HTR-8/SVneo (cell line): ENCODE measurements at places on chromosomes 2 and 18.
A peak's percentile ranks its signal among the peaks of the same experiment; 100 is the strongest.

DNA sequence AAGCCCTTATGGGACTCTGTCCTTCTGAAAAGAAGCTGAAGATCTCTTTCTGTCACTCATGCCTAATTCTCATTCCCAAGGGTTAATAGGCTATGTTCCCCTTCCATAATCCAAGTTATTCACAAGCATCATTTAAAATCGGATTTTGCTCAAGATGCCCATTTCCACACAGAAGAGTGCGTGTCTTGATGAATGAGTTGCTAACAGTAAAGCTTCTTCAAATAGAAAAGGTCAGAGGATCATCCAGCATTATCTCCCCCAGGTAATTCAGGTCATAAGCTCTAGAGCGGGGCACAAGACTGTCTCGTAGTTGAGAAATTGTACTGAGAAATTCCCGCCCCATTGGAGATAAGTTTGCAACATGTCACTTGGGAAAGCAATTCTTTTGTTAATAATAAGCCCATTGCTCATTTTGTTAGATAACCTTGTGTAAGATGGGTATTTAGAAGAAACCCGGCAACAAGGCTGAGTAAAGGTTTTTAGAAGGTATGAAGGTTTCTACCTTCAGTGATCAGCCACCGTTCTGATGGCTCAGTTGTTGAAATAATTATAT is 290.7 kb upstream of the EPAS1 start:
- no peak for DNase-seq

DNA sequence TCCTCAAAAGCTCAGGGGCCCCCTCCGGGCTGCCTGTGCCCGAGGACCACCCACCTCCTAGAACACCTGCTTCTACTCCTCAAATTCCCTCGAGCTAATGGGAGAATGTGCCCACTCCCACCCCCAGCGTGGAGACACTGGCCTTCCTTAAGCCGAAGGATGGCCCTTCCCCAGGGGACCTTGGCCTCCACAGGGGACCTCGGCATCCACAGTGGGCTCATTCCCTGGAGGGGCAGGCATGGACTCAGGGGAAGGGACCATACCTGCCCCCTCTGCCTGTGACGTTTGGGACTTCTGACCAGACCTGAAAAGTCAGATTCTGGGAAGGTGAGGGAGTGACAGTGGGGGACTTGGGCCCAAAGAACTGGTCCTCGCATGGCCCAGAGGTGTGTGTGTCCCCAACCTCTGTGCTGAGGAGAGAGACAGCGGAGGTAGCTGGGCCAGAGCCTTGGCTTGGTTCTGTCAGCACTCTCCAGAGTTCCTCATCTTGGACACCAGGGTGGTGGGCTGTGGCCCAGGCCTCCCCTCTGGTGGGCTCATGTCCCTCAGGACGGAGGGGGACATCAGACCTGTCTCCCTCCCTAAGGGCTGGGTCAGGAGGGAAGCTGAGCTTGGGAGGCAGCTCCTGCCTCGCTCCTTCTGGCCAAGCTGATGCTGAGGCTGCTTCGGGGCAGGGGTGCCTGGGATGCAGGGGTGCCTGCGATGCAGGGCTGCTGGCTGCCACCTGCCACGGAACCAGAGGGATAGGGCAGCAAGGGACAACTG is 240.4 kb downstream of the HAUS1 start:
- DNase-seq, result no peak

DNA sequence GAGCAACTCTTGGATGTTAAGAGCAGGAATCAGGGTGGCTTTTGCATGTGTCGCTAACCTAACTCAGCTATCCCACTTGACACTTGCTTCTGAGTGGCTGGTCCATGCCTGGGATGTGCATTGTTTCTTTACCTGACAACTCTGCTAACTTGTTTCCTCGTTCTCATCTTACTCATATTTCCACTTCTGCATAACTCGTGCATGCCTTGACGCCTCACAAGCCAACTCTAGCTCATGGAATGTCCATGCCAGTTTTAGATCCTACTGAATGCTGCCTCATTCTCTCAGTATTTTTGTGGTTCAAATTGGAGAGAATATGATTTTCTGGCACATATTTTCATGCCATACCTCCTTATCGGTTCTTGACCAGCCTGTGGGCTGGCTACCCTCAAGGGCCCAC is 52.5 kb downstream of the CDCA7 start:
- no peak for DNase-seq

DNA sequence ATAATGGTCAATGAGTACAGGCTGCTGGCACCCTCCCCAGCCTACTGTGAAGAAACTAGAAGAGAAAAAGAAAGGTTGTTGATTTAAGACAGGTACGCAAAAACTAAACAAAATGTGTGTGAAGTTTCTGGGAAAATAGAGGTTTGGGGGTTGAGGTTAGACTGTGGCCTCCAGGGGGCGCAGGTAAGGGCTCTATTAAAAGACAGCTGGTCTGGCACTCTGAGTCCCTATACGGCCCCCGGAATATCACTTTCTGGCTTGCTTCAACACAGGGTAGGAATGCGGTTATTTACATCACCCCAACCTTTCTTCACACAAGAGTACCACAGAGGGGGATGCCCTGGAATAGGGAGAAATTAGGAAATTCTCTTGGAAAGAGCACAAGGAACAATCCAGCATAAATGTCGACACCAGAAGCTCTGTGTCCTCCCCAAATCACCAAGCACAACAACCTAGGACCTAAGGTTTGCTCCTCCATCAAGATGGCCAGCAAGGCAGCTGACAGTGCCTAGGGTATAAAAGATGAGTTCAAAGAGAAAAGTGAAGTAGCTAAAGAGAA is 480.8 kb upstream of the KLHL29 start:
- DNase-seq, result peak; percentile 10

GRCh38 chr18:4581966-4582365 is 126.9 kb upstream of the DLGAP1 start:
- no peak for DNase-seq

- DNase-seq, result peak; percentile 52
Measured at GRCh38 chr2:20675701-20676352, 8.9 kb downstream of the GDF7 start.

GRCh38 chr2:200321780-200322534 is 15.5 kb downstream of the SPATS2L start:
- DNase-seq, result no peak

- DNase-seq, result peak; percentile 63
Measured at GRCh38 chr2:200905618-200906296, 16.6 kb downstream of the NIF3L1 start.

DNA sequence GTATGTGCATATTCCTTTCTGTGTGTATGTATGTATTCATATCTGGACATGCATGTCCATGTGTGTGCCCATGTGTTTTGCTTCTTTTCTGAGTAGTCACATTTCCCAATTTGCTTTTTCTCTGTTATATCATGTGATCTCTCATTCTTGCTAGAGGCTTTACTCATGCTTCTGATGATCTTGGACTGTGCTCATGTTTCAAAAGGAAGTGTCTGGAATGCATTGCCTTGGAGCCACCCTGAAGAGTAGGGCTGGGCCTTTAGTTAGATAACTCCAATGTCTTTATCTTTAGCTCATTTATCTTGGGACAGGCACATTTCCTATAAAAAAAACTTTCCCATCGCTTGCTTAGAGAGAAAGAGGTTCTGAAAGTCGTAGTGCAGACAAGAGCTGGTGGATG is 859.2 kb downstream of the CNTNAP5 start:
- no peak for DNase-seq

GRCh38 chr2:150459281-150459680 is 28.2 kb downstream of the RND3 start:
- no peak for DNase-seq

- DNase-seq, result no peak
Measured at GRCh38 chr2:121860033-121860757, 104.7 kb downstream of the TSN start.

- no peak for DNase-seq
Measured at GRCh38 chr2:232315923-232316299, 62.6 kb upstream of the ALPP start.

- no peak for DNase-seq
Measured at GRCh38 chr2:218437969-218438368, 19.0 kb downstream of the VIL1 start.

DNA sequence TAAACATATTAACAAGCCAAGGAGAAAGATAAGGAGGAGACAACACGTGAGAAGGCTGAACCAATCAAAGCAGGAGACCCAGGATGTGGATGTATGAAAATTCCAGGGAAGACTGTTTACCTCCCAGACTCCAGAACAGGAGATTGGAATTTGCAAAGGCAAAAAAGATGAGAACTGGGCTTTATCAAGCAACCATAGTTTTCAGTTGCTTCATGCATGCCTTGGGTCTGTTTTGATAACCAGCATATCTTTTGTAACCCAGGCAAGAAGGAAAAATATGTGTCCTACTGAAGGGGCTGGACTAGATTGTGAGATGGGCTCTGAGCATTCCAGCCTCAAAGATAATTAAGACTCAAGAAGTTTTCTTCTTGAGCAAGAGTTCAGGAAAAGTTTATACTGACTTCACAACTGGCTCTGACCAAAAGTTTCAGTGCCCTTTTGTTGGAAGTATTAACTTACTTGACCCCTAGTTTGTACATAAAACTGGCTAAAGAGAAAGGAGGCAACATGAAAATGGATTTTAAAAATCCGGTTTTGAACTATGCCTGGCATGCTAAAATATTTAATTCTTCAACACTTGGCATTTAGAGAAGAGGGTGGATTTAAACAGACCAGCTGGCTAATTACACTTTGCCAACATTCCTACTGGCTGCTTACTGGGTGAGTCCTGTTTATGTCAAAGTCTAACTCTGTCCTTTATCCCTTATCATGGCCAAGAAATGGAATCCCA is 79.3 kb upstream of the CD28 start:
- no peak for DNase-seq

- DNase-seq, result peak; percentile 18
Measured at GRCh38 chr2:27960237-27960912, 69.8 kb downstream of the BABAM2 start.

GRCh38 chr2:235257590-235257989 is 236.3 kb upstream of the AGAP1 start:
- DNase-seq, result no peak

DNA sequence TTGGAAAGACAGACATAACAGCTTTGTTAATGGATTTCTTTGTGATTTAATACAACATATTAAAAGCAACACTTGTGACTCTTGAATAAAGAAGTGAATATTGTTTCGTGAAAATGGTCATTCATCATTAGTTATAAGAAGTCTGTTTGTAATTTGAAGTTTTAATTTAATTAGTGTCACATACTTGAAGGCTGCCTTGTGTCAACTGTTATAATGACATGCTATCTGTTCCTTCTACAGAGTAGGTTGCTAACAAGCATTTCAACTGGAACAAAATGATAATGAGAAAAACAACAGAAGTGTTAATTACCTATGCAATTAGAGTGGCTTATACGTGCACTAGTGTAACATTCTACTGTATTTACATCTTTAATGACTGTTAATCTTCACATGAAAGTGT is 624.7 kb downstream of the LRP1B start:
- DNase-seq, result no peak

DNA sequence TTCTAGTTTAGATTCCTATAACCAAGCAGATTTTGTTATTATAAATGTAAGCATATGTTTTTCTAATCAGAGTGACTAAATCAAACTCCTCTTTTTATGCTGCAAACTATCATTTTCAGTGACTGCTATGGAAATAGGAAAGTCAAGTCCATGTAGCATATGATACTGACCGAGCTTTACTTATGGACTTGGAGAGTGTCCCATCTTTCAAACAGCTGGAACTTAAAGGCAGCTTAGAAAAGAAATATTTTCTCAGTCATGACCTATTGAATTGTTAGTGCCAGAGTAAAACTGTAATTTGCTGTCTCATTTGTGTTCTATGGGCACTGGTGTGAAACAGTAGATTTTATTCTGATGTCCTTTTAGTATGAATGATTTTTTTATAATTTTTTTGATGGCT is 76.7 kb downstream of the PHLPP1 start:
- DNase-seq, result no peak

GRCh38 chr2:203338322-203338721 is 10.1 kb downstream of the ABI2 start:
- DNase-seq, result no peak
